Keratinocyte (primary cell): ENCODE measurements at places on chromosomes 11 and 22. TPM values are rescaled to one million over a fixed set of nuclear protein-coding genes. Genes with fewer than 3 reads are reported as not detected.

CLCF1 gene
- 2.2 to 4.9 TPM (median 2.7 TPM) in 3 replicates for polyA plus RNA-seq

GRCh38 chr11:59818572-59818971 is 8.0 kb upstream of the MRPL16 start:
- DNase-seq: no peak

BTG4 gene
- polyA plus RNA-seq: 0.07 to 0.13 TPM (median 0.12 TPM) in 3 replicates

CYTH4 gene
- 0.05 to 0.12 TPM (median 0.06 TPM) in 3 replicates for polyA plus RNA-seq
